Uterus (tissue), 4 donors: ENCODE measurements at places on chromosomes 3 and 15. TPM values are rescaled to one million over a fixed set of nuclear protein-coding genes. Genes with fewer than 3 reads are reported as not detected.

DNA sequence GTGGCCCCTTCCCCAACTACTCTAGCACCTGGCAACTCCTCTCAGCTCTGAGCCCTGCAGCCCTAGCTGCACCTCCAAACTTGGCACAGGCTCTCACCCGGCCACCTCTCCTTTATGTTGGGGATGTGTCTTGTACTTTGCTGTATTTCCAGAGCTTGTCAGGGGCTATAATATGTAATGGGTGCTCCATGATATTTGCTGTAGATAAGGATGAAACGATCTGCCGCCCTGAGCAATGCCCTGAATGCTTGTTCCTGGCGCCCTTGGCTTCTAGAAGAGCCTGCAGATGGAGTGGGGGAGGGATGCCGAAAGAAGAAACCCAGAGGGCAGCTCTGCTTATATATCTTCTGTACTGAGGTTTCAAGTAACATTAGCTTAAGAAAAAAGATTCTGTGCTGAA lies 35.9 kb upstream of the ZBTB38 start:
- DNase-seq, result no peak
- H3K36me3 ChIP-seq, result no peaks in the 10 kb centered on the region
- no peaks in the 10 kb centered on the region for H3K4me1 ChIP-seq
- H3K27ac ChIP-seq, result no peak overlapping the region
- H3K27me3 ChIP-seq, result no peaks in the 10 kb centered on the region

DNA sequence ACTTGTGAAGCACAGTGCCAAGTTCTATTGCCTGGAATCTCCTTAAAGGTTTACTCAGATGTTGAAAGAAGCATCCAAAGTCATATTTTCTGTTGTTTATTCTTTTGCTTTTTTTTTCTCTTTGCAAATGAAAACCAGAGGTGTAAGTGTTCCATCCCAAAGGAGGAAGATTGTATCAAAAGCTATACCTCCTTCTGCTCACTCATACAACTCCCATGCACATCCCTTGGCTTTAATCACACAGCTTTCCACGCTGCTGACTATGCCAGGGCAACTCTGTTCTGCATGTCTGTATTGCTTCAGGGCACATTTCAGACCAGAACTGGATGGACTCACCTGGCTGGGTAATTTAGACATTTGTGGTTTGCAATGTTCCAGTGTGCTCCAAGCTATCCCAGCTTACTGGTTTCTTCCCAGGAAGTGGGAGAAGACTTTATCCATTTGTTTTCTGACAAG lies 399.6 kb upstream of the TBL1XR1 start:
- H3K27ac ChIP-seq, result peak overlapping the region; percentile 76

Gene SIDT1
- total RNA-seq, result not detected

Gene CPN2
- 0.15 TPM for total RNA-seq

DNA sequence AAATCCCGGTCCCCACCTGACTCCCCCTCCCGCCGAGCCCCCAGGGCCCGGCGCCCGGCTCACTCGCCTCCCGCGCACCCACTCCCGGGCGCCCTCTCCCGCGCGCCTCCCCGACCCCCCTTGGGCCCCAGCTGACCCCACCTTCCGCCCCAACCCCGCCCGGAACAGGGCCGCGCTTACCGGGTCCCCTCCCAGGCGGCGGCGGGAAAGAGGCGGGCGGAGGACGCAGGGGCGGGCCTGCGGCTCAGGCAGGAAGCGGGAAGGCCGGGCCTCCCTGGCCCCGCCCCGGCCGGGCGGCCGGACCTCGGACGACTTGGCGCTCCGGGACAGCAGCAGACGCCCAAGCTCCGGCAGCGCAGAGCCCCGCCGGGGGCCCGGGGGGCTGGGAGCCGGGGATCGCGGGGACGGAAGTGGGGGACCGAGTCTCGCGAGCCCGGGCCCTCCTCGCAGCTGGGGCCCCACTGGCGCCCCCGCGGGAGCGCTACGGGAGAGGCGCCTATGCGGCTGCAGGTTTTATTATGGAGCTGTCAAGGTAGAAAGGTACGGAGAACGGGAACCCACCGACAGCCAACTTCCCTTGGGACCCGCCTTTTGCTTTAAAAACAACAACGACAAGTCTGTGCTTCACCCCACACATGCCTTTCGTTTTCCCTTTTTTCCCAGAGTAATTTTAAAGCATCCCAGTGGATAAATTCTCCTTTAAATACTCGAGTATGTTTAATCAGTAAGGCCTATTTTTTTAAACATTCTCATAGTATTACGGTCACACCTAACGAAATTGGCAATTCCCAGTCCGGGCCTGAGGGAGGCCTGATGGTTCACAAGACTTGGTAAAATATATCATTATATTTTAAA lies at the start of gene SLC41A3:
Gene SLC41A3, minus strand, starts transcription at position 212 of the 855 bp plus-strand sequence. CDS start 15,905 bp downstream, outside the sequence.
- H3K36me3 ChIP-seq, result no peaks in the 10 kb centered on the region
- H3K27me3 ChIP-seq, result no peaks in the 10 kb centered on the region
- peaks cover 5% of the 10 kb centered on the region for H3K4me1 ChIP-seq
- peak; percentile 87 for DNase-seq

DNA sequence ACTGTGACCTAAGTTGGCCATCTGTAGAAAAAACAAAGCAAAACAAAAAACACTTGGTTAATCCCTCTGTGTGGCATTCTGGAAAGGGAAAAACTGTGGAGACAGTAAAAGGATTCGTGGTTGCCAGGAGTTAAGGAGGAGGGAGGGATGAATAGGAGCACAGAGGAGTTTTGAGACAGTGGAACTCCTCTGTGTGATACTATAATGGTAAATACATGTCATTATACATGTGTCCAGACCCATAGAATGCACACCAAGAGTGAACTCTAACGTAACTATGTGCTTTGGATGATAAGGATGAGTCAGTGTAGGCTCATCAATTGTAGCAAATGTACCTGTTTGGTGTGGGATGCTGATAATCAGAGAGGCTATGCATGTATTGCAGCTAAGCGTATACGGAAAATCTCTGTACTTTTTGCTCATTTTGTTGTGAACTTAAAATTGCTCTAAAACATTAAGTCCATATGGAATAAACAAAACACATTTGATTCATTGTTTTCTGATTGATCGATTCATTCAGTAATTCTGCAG lies 33.4 kb downstream of the RAP2B start:
- no peak for DNase-seq
- no peaks in the 10 kb centered on the region for H3K27me3 ChIP-seq
- no peaks in the 10 kb centered on the region for H3K36me3 ChIP-seq
- H3K4me3 ChIP-seq, result no peak overlapping the region

GRCh38 chr15:80934761-80935221 lies 54.8 kb downstream of the MESD start:
- H3K4me3 ChIP-seq, result no peak overlapping the region
- H3K36me3 ChIP-seq, result no peaks in the 10 kb centered on the region
- no peak for DNase-seq
- no peaks in the 10 kb centered on the region for H3K27me3 ChIP-seq
- H3K27ac ChIP-seq, result no peak overlapping the region

- peaks cover 24% of the 10 kb centered on the region for H3K4me1 ChIP-seq
- DNase-seq, result no peak
- H3K36me3 ChIP-seq, result no peaks in the 10 kb centered on the region
- no peak overlapping the region for H3K27ac ChIP-seq
- H3K4me3 ChIP-seq, result no peak overlapping the region
- H3K27me3 ChIP-seq, result peaks cover 63% of the 10 kb centered on the region
These were observed 1.6 kb downstream of the SKOR1 start for GRCh38 chr15:67826717-67827561.

- H3K4me1 ChIP-seq, result no peaks in the 10 kb centered on the region
- no peaks in the 10 kb centered on the region for H3K36me3 ChIP-seq
- no peak for DNase-seq
- H3K4me3 ChIP-seq, result no peak overlapping the region
- H3K27ac ChIP-seq, result no peak overlapping the region
- no peaks in the 10 kb centered on the region for H3K27me3 ChIP-seq
These were observed 231.8 kb downstream of the ROBO2 start for GRCh38 chr3:77271711-77272110.

- H3K36me3 ChIP-seq, result no peaks in the 10 kb centered on the region
- H3K4me3 ChIP-seq, result no peak overlapping the region
- H3K27me3 ChIP-seq, result no peaks in the 10 kb centered on the region
- H3K4me1 ChIP-seq, result peaks cover 5% of the 10 kb centered on the region
- no peak overlapping the region for H3K27ac ChIP-seq
- no peak for DNase-seq
These were observed 6.1 kb downstream of the SCAP start for GRCh38 chr3:47469616-47470015.

DNA sequence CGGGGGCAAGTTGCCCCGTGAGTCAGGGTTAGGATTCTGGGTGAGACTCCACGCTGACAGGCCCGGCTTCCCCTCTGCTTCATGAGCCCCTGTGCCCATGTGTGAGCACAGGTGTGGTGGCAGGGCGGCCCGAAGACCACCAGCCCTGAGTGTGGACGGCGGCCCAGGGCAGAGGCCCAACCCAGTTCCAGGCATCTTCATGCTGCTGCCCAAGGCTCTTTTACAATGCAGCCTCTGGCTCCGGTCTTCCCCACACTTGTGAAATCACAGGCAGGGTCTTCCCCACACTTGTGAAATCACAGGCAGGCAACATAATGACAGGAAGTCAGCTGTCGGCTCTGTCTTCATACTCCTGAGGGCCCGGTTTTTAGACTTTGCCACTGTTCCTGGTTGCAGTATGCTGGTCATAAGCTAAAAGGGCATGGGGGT lies 78.8 kb downstream of the AAGAB start:
- no peaks in the 10 kb centered on the region for H3K36me3 ChIP-seq
- H3K27me3 ChIP-seq, result no peaks in the 10 kb centered on the region
- peak; percentile 54 for DNase-seq
- no peaks in the 10 kb centered on the region for H3K4me1 ChIP-seq
- peak overlapping the region; percentile 12 for H3K27ac ChIP-seq

GRCh38 chr3:126781889-126782491 lies 78.0 kb downstream of the CHCHD6 start:
- peak overlapping the region; percentile 46 for H3K27ac ChIP-seq
- H3K27me3 ChIP-seq, result no peaks in the 10 kb centered on the region
- no peaks in the 10 kb centered on the region for H3K4me1 ChIP-seq
- H3K36me3 ChIP-seq, result no peaks in the 10 kb centered on the region
- H3K4me3 ChIP-seq, result no peak overlapping the region

- no peak overlapping the region for H3K27ac ChIP-seq
- H3K4me3 ChIP-seq, result no peak overlapping the region
- no peaks in the 10 kb centered on the region for H3K36me3 ChIP-seq
- no peaks in the 10 kb centered on the region for H3K27me3 ChIP-seq
These were observed 189.0 kb downstream of the VGLL3 start for GRCh38 chr3:86801921-86802320.

Gene GRAMD1C
- total RNA-seq, result 16.6 TPM

- peak overlapping the region; percentile 30 for H3K27ac ChIP-seq
- no peaks in the 10 kb centered on the region for H3K27me3 ChIP-seq
- DNase-seq, result no peak
- H3K4me1 ChIP-seq, result no peaks in the 10 kb centered on the region
- no peak overlapping the region for H3K4me3 ChIP-seq
These were observed 92.4 kb downstream of the CLDN1 start for GRCh38 chr3:190229632-190230424.

DNA sequence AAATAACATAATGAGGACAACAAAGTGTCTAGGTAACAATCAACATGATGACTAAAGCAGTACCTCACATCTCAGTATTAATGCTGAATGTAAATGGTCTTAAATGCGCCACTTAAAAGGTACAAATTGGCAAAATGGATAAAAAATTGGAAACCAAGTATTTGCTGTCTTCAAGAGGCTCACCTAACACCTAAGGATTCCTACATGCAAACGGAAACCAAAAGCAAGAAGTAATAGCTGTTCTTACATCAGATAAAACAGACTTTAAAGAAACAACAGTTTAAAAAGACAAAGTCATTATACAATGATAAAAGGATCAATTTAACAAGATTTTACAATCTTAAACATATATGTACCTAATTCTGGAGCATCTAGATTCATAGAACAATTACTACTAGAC lies 22.5 kb downstream of the CSNK1G1 start:
- no peaks in the 10 kb centered on the region for H3K36me3 ChIP-seq

Gene PIGX
- 26.4 TPM for total RNA-seq

DNA sequence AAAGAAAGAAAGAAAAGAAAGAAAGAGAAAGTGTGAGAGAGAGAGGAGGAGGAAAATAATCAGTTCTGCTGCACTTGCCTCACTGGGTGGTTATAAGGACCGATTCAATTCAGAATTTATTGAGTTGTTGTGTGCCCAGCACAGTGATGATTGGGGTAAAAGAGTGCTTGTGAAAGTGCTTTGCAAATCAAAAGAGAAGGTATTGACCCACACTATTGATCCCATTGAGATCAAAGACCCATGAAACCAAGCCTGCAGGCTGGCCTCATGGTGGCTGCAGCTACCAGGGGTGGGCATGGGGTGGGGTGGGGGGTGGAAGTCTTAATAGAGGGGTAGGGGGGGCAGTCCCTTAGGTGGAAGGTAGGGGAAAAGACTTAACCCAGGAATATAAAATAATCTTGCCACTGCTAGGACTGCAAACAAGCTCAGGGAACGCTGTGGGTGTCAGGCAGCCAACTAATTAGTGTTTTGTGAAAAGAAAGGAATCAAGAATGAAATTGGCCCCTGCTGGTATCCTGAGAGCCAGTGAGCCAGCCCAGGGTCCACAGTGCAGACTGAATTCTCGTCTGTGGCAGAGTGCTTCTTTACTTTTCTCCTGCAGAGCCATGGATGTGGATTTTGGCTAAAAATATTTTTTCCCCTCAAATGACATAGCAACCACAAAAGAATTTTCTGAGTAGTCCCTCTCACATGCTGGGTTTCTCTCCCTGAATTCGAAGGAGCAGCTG lies 34.2 kb downstream of the CLEC3B start:
- no peaks in the 10 kb centered on the region for H3K27me3 ChIP-seq
- H3K4me3 ChIP-seq, result no peak overlapping the region
- DNase-seq, result no peak
- H3K36me3 ChIP-seq, result no peaks in the 10 kb centered on the region

DNA sequence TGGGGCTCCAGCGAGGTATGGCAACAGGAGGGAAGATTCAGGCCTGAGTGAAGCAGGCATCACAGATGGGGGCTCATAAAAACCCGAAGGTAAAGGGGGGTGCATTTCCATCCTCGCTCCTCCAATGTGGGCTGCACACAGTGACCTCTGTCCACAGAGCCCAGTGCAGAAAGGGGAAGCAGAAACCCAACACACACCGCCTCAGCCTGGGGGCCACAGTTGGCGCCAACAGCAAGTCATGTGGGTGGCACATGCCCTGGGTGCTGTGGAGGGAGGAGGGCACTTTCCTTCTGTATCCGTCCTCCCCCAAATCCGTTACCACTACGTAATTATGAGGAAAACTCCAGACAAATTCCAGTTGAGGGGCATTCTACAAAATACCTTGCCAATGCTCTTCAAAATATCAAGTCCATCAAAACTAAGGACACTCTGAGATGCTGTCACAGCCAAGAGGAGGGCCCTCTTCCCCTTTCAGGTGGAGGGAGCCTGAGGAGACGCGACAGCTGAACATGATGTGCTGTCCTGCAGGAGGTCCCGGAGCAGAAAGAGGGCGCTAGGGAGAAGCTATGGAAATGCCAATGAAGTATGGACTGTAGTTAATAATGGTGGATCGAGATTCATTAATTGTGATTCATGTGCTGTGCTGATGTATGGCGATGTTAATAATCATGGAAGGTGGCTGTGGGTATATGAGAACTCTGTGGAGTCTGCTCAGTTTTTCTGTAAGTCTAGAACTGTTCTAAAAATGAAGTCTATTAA lies 16.4 kb downstream of the APBA2 start:
- no peaks in the 10 kb centered on the region for H3K4me1 ChIP-seq
- no peak for DNase-seq
- H3K4me3 ChIP-seq, result no peak overlapping the region
- H3K27me3 ChIP-seq, result no peaks in the 10 kb centered on the region
- H3K36me3 ChIP-seq, result no peaks in the 10 kb centered on the region
- H3K27ac ChIP-seq, result no peak overlapping the region

- no peaks in the 10 kb centered on the region for H3K27me3 ChIP-seq
- no peak overlapping the region for H3K4me3 ChIP-seq
- no peaks in the 10 kb centered on the region for H3K36me3 ChIP-seq
- H3K27ac ChIP-seq, result no peak overlapping the region
- no peak for DNase-seq
These were observed 103.4 kb downstream of the GSK3B start for GRCh38 chr3:119990888-119991287.
